ENCODE measurements at places on chromosomes 12 and 14.

GRCh38 chr12:76471579-76471978 lies 88.0 kb downstream of the OSBPL8 start:
- DNase-seq, result no peak

DNA sequence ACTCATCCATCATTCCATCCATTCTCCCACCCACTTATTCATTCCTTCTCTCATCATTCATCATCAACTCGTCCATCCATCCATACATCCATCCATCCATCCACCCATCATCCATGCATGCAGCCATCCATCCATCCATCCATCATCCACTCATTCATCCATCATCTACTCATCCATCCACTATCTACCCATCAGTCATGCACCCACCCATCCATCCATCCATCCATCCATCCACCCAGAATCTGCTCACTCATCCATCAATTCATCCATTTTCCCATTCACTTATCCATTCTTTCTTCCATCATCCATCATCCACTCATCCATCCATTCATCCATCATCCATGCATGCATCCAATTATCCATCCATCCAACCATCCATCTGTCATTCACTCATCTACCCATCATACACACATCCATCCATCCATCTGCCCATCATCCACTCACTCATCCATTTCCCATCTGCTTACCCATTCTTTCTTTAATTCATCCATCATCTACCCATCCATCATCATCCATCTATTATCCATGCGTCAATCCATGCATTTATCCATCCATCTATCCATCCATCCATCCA lies 107.1 kb upstream of the WSCD2 start:
- DNase-seq, result no peak

GRCh38 chr12:5806371-5807089 lies 138.5 kb downstream of the ANO2 start:
- no peak for DNase-seq

DNA sequence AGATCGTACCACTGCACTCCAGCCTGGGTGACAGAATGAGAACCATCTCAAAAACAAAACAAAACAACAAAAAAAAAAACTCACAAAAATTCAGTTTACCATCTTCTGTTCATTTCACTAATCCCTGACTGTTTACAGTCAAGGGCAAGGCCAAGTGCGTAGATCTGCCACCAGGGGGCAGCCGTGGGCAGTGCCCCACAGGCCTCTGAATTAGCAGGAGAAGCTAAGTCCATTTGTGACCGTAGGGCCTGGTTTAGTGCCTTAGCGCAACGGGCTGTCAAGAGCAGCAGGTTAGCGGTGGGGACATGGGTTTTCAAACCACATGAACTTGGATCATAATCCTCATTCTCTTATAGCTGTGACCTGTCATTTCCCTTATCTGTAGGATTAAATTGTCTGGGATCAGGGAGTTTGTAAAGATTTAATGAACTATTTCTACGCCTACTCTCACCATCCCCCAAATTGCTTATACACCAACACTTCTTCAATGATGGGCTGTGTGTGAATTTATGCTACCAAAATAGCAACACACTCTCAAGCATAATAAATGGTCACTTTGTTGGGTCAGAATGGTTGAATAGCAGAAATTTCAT lies 49.0 kb downstream of the KCTD10 start:
- DNase-seq, result peak; percentile 89

DNA sequence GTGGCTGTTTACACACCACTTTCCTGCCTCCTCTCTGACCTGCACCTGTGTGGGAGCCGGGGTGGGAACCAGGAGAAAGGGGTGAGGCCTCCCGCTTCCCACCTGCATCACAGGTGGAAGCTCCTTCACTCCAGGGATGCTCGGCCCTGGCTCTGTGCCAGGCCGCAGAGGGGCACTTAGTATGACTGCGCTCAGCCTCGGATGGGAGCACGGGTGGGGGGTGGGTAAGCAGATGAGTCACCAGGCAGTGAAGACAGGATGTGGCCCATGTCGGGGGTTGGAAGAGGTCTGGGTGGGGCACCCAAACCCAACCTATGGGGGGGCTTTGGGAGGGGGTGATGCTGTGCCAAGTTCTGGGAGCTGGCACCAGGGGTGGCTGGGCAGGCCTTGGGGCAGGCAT lies 7.4 kb upstream of the CYP46A1 start:
- no peak for DNase-seq

DNA sequence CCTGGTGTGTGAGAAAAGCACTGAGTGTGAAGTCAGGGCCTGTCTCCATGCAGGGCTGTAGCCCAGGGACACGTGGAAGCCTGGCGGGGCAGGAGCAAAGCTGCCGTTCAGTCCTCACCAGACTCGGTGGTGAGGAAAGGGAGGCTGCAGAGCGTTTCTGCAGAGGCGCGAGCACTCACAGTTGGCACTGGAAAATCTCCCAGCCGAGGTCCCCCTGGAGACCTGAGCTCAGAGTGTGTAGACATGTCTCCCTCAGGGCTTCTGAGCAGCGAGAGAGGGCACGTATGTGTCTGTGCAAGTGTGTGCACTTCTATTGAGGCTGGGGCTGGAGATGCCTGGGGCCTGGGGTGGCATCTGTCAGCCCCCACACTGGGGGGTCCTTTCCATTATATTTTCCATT lies 11.0 kb upstream of the HHIPL1 start:
- DNase-seq, result no peak

DNA sequence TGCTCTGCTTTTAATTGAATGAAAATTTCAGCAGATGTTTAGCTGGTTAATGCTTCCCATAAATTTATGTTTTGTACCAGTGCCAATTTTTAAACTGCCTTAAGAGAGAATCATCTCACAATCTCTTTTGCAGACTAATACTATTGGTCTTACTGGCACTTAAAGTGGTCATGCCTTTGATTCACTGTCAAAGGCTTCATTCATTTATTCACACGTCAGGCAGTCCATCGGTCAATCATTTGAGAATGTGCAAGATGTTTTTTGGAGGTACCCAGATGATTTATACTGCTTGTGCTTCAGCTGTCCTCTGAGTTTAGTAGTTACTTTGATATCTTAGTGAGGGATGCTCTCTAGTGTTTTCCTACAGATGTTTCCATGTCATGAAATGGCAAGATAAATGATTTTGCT lies 83.4 kb downstream of the NAV3 start:
- no peak for DNase-seq

GRCh38 chr12:90455756-90456155 lies 499.2 kb downstream of the CCER1 start:
- DNase-seq, result no peak

DNA sequence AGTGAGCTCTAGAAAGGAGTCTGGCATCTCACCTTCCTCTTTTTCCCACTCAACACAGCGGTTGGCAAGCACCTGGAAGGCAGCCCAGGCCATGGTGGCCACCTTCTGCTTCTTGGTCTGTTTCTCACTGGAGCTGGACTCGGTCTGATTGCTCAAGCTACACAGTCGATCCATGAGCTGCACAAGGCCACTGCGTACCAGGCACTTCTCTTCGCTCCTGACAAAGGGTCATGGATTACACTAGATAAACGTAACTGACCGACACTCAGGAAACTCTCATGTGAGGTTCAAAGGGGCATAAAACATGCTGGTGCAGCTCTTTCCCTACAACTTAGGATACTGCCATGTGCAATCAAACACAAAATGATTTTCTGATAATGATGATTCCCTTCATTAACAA lies 113.7 kb downstream of the TRAFD1 start:
- DNase-seq, result no peak

DNA sequence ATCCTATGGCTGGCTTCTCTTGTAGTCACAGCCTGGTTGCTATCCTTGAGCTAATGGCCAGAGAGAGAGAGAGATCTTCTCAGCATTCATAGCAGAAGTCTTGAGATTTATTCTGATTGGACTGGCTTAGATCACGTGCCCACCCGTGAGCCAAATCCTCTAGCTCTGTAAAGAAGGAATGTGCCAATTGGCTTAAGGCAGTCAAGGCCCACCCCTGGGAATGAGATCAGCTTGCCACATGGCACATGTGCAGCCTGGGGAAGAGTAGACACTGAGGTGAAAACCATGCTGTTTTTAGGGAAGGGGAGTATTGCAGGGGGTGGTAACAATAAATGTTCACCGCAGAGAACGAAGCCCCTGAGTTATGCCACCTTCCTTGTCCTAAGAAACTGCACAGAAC lies 36.3 kb downstream of the PLEKHG7 start:
- no peak for DNase-seq

DNA sequence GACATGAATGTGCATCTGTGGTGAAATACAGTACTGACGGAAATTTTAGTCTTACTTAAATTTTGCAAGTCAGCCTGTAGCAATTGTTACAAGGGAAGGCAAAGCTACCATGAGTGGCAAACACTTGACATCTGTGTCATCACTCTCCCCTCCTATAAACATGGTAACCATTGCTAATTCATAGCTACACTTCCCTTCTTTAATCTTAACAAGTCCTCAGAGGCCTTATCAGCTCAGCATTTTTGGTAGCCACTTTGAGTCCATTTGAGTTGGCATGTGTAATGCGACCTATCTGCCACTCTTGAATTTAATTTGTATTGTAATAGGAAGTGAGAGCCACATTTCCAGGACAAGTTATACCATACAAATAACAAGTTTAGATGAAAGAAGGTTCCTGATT lies 218.1 kb downstream of the RMST start:
- no peak for DNase-seq

- no peak for DNase-seq
These were observed 323.8 kb upstream of the DCN start for GRCh38 chr12:91506452-91506851.

DNA sequence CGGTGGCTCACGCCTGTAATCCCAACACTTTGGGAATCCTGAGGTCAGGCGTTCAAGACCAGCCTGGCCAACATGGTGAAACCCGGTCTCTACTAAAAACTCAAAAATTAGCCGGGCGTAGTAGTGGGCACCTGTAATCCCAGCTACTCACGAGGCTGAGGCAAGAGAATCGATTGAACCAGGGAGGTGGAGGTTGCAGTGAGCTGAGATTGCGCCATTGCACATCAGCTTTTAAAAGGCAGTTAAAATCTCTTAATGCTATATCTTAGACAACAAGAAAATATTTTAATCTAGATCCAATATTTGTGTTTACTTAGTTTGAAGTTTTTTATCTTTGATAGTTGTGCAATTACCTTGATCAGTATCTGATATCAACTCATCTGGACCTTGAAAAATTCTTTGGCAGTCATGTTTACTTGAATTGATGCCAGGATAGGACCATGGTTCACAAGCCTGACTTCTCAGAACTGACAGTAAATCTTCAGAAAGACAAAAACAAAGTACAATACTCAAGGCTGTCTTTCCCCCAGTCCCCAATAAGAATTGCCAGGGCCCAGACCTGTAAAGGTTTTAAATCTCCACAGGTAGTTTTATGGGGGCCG lies 135.0 kb upstream of the AEBP2 start:
- no peak for DNase-seq

DNA sequence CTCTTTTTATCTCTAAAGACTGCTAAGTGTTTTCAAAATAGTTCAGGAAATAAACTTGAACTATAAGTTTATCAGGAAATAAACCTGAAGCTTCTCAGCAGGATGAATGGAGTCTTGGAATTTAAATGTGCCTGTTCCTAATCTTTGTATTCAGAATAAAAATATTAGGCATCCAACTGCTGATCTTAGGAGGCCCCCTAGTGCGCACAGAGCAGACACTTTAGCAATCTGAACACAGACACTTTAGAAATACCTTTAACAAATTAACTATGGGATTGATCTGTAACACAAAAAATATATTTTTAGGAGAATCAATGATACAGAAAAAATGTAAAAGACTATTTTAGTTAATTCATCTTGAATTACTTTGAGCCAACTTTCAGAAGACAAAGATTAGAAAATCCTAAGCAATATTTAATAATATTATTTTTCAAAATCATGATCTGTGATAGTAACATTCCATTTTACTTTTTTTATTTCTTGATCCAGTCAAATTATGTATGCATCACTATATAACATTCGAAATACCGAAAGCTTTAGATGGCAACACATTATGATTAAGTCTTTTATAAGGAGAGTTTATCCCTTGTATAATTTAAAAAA lies 80.9 kb downstream of the SLC41A2 start:
- DNase-seq, result no peak

DNA sequence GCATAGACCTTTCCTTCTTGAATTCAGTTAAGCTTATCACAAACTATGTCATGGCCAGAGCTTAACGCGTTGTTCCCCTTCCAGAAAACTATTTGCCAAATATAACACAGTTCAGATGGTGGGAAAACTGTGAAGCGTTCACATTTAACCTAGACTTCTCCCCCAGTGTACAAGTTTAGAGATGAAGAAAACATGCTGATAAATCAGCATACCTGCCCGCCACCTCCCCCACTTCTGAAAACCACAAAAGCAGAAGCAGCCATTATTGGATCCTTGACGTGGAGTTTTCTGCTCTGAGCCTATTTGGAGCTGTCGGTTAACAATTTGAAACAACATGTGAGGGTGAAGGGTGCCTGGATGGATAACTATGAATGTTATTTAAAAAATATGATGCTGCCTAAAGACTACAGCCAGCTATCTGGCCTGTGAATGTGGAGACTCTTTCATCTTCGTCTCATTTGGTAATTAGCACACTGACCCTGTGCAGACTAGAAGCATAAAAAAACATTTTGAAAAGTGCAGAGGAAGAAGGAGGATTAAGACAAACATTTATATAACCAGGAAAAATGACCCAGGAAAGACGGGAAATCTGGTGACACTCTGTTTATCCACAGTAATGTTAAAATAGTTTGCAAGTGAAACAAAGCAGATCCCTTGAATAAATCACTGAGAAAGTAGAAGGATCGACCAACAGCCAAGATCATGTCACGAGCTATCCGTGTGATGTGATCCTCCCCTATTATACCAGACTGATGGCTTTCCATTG lies 408.2 kb downstream of the AEBP2 start:
- DNase-seq, result no peak

- no peak for DNase-seq
These were observed 139.0 kb downstream of the SYNE2 start for GRCh38 chr14:63991833-63992232.

Data from H9 (cell line).